ENCODE measurements at places on chromosomes 5 and 9. TPM values are rescaled to one million over a fixed set of nuclear protein-coding genes. Genes with fewer than 3 reads are reported as not detected.

DNA sequence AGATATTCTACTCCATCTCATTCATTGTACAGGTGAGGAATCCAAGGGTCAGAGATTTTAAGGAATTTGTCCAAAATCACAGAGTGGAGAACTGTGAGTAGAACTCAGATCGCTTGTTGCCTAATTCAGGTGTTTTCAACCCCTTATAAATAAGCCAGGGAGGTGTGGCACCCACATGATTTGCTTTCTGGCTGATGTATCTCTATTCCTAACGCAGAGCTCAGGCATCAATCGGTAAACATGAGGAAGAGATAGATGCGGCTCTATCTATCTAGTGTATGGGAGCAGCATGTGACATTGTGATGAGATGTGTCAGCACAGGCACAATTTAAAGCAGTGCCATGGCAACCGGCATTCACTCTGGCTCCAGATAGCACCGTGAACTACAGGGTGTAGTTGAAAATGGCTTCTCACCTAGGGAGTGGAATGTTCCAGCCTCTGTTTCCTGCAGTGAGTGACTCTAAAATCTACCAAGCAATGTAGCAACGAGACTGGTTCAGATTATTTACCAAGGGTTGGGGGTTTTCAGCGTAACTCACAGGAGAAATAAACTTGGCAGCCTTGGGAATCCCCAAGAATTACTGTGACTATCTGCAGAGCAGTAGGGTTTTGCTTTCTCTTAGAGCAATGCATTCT, 53.4 kb upstream of the SUB1 start:
- peak overlapping the region; percentile 54 for H3K4me3 ChIP-seq
- no peaks in the 10 kb centered on the region for H3K27me3 ChIP-seq
- DNase-seq: peak; percentile 38
- no peaks in the 10 kb centered on the region for H3K36me3 ChIP-seq

The SLC34A1 gene
- 2.0 TPM for total RNA-seq

- DNase-seq: no peak
- no peaks in the 10 kb centered on the region for H3K4me1 ChIP-seq
- no peaks in the 10 kb centered on the region for H3K27me3 ChIP-seq
These were observed 67.3 kb downstream of the COMMD10 start for GRCh38 chr5:116152169-116152568.

The FCN2 gene
- not detected for total RNA-seq

The MEF2C gene
- total RNA-seq: 0.53 TPM

The PTGS1 gene
- total RNA-seq: 0.26 TPM

GRCh38 chr5:9362600-9362999, 183.3 kb downstream of the SEMA5A start:
- DNase-seq: no peak
- no peaks in the 10 kb centered on the region for H3K27me3 ChIP-seq
- no peaks in the 10 kb centered on the region for H3K4me1 ChIP-seq
- H3K4me3 ChIP-seq: no peak overlapping the region

The LEAP2 gene
- 3.7 TPM for total RNA-seq

DNA sequence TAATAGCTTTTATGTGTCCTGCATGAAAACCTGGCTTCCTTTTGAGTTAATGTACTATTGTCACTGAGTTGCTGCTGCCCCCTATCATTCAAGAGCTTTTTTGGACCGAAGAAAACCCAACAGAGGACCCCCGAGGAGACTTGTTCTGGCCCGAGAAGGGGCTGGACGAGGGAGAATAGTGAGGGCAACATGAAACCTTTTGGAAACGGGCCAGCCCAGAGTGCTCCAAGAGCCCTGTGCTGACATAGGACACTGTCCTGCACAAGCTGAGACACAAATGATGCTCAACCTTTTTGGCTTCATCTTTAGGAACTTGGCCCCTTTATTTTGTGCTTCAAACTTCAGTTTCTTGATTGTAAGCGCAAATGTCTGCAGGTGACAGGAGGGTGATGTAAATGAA, 4.0 kb upstream of the GADD45G start:
- H3K27me3 ChIP-seq: peaks cover 24% of the 10 kb centered on the region
- DNase-seq: no peak
- H3K27ac ChIP-seq: no peak overlapping the region
- H3K4me1 ChIP-seq: peaks cover 19% of the 10 kb centered on the region
- no peaks in the 10 kb centered on the region for H3K36me3 ChIP-seq
- no peak overlapping the region for H3K4me3 ChIP-seq

DNA sequence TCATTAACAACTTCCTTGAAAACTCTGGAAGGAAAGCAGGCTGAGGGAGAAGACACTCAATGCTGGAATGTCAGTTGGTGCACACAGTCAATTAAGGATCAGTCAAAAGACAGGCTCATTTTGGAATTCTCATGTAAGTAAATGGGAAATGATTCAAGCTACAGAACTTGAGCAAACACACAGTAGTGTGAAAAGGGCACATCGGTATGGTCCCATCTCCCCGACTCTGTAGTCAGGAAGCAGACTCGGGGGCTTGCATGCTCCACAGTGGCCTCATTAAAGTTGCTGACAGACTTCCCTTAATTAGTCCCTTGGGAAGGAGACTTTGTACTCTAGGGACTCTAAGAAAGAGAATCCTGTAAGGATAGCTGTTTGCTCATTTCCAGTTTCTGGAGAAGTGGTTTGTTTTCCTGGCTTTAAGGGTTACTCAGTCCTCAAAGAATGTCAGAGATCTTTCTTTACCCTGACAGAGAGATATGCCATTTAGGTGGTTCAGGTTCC, 339.2 kb downstream of the ADAMTS6 start:
- H3K27ac ChIP-seq: no peak overlapping the region
- no peaks in the 10 kb centered on the region for H3K4me1 ChIP-seq
- no peaks in the 10 kb centered on the region for H3K27me3 ChIP-seq

DNA sequence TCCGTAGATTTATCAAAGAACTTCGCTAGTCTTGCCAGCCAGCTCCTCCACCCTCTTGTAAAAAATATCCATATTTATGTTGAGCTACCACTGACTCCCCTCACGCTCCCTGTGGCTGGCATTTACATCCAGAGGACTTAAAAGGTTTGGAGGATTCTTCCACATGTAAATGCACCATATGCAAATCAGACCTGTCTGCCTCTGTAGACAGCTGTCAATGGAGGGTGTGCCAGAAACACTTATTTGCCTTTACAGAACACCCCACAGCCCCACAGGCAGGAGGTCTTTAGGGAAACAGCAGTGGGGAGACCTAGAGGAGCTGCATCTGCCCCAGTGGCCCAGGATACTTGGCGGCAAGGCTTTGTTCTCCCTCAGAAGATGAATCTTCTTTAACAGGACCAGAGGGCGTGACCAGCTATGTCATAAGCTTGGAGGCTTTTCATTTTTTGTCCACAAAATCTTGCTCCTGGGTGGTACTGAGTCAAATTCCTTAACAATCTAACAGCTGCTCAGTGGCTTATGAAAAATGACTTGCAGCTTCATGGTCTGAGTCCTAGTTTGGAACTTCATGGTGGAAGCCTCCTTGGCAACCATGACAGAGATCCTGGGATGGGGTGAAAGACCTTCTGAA, 535.8 kb downstream of the EBF1 start:
- H3K27me3 ChIP-seq: no peaks in the 10 kb centered on the region
- DNase-seq: no peak
- no peak overlapping the region for H3K27ac ChIP-seq
- no peaks in the 10 kb centered on the region for H3K36me3 ChIP-seq

The OLFML2A gene
- not detected for total RNA-seq

- H3K27ac ChIP-seq: peak overlapping the region; percentile 41
- H3K4me3 ChIP-seq: no peak overlapping the region
- H3K27me3 ChIP-seq: no peaks in the 10 kb centered on the region
- H3K4me1 ChIP-seq: peaks cover 32% of the 10 kb centered on the region
- no peak for DNase-seq
These were observed 46.9 kb downstream of the LARP1 start for GRCh38 chr5:154802050-154802449.

DNA sequence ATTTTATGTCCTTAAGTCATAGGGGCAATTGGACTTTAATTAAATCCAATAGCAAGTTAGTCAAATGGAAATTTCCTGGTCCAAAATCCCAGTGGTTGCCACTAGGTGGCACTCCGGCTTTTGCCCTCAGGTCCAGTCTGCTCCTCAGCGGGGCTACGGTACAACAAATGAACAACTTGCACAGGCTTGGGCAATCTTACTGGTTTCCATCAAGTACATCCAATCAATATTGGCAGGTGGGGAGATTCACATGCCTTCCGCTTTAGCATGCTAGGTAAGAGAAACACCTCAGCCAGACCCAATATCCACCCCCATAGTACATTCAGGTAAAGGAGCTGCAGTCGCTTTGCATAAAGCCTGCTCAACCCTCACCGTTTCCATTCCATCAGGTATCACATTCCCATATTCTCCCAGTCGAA, 6.3 kb upstream of the MXD3 start:
- H3K27ac ChIP-seq: no peak overlapping the region
- no peak overlapping the region for H3K4me3 ChIP-seq
- peaks cover 27% of the 10 kb centered on the region for H3K36me3 ChIP-seq
- no peaks in the 10 kb centered on the region for H3K27me3 ChIP-seq
- DNase-seq: peak; percentile 84

GRCh38 chr9:77533671-77534070, 114.5 kb downstream of the GNA14 start:
- H3K4me3 ChIP-seq: no peak overlapping the region
- no peaks in the 10 kb centered on the region for H3K27me3 ChIP-seq
- no peak for DNase-seq
- H3K36me3 ChIP-seq: no peaks in the 10 kb centered on the region
- no peak overlapping the region for H3K27ac ChIP-seq

The PCDHGA7 gene
- total RNA-seq: not detected

The XRCC4 gene
- total RNA-seq: 12.6 TPM
